Stimulated activated naive CD4-positive, alpha-beta T cell treated with Interleukin-2 at 50 U/mL for 16 hours (primary cell): ENCODE measurements at places on chromosomes 11 and 22.

- no peak for DNase-seq
Observed at GRCh38 chr22:29477723-29478318, 2.2 kb upstream of the NEFH start.

- no peak for DNase-seq
Observed at GRCh38 chr11:122690384-122690783, 34.9 kb downstream of the UBASH3B start.

DNA sequence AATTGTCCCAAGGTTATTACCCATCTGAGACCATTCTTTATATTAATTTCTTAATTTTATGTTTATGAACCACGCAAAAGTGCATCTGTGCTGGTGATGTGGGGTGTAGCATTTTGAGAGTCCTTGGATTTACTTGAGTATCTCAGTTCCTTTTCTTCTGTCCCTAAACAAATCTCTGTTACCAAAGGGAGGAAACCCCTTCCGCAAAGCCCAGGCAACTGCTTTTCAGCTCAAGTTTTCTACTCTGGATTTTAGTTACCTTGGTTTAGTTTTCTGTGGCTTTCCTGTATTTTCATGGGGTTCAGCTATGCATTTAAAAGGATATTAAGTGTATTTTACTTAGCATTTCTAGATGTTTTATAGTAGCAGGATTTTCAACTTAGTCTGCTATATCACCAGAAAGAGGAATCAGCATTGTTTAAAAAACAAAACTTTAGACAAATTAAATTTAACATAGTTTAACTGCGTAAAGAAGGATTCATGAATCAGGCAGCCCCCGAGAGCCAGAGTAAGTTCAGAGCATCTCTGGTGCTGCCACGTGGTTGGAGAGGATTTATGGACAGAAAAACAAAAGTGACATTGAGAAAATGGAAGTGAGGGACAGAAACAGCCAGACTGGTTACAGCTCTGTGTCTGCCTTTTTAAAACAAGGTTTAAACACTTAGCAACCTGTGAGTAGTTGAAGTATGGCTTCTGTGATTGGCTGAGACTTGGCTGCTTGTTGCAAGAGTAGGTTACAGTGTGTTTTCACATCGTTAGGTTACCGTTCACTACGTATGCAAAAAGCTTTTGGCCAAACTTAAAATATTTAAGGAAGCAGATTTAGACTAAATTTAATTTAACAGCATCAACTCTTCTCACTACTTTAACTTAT, 9.6 kb downstream of the ADM start:
- DNase-seq: no peak

DNA sequence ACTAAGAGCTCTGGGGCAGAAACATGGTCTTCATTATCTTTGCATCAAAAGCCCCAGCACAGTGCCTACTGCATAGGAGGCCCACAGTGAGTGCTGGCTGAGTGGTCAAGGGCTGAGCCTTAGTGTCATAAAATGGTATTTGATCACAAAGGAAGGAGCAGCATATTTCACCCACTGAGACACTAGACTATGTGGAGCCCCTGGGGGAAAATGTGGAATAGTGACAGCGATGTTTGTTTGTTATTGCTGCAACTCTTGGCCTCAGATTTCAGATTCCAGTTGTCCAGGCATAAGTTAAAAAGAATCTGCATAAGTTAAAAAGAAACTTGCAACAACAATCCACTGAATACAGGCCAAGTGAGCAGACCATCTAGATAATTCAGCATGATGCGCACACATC, 7.0 kb downstream of the KIRREL3 start:
- no peak for DNase-seq

GRCh38 chr22:37430941-37431340, 3.7 kb upstream of the ELFN2 start:
- DNase-seq: no peak

DNA sequence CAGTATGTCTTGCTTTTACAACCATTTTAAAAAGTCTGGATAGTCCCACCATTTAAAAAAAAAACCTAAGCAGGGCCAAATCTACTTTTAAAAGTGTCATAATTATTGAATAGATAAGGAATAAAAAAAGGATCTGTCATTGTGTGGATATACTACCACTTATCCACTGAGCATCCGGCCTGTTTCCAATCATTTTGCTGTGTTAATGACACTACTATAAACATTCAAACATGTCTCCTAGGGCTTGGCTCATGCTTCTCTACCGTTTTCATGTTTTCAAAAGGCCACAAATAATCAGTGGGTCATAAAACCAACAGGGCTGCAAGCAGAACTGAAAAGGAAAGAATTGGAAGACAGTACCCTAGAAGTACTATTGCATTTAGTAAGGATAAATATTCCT, 12.5 kb upstream of the C22orf39 start:
- DNase-seq: no peak

DNA sequence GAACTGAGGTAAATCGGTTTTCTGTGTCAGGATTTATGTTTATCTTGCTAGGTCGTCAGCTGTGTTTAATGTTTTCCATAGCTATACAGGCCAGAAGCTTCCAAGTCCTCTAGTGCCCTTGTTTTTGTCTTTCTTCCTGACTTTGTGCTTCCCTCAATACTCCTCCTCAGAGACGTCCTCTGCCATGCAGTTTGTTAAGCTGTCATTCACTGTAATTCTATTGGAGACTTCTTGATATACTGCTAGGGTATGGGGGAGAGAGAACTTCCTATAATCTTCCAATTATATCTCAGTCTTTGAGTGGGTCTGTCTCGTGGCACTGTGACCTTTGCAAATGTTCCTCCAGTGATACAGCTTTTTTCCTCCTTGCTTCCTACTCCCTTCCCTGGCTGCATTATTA, 327.3 kb upstream of the ANO5 start:
- no peak for DNase-seq

DNA sequence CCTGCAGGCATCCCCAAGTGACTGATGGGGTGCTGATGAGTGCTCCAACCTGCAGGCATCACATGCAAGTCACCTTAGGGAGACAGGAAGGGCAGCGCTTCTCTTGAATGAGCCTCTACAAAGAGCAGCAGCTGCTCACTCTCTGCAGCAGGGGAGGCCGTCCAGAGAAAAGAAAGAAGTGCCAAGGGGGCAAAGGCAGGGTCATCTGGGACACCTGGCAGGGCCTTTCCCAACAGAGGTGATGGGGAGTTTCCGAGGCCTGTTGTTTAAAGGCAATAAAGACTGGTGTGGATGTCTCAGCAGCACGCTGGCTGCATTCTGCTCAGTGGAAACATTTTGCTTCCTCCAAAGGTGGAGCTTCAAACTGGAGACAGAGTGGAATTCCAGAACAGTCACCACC, 113.7 kb downstream of the ETS1 start:
- no peak for DNase-seq

DNA sequence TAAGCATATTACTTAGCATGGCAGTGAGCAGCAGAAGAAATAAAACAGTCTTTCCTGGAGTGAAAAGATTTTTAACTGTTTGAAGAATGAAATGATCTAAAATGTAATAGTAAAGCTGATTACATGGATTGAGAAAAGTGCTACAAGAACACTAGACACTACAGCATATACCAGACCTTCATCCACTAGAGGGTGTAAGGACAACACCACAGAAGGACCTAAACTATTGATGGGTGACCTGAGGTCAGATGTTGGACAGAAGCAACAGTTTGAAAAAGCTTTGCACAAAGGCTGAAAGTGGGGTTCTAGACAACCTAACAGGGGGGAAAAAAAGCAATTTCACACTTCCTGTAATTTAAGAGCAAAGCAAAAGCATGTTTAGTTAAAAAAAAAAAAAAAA, 97.7 kb downstream of the RBFOX2 start:
- DNase-seq: no peak

- DNase-seq: no peak
Observed at GRCh38 chr11:57798905-57799559, 37.4 kb downstream of the CTNND1 start.
